ENCODE measurements at places on chromosomes 3 and 15.

GRCh38 chr3:185361920-185362319 lies 1.0 kb upstream of the MAP3K13 start:
- DNase-seq = no peak

DNA sequence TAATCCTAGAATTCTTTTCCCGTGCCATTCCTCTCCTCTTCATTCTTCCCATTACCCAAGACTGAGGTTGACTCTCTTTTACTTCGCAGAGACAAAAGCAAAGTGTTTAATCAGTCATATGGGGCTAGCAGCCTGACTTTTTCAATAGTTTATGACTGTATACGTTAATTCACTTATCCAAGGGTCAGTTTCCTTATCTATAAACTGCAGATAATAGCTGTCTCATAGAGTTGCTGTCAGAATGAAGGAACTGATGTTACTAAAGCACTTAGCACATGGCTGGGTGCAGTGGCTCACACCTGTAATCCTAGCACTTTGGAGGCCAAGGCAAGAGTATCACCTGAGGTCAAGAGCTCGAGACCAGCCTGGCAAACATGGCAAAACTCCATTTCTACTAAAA lies 43.5 kb upstream of the ULK4 start:
- no peak for DNase-seq

DNA sequence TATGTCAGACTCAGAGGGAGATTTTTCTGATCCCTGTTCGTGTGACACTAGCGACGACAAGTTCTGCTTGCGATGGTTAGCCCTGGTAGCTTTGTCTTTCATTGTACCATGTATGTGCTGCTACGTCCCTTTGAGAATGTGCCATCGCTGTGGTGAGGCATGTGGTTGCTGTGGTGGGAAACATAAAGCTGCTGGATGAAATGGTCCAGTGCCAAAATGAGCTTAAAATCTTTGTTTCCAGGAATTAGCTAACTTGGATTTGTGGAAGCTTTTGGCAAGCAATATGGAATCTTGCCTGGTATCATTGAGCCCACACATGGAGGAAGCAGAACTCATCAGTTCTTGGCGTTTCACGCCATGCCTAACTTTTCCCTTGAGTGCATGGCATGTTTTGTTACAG lies 98.8 kb downstream of the SPRED1 start:
- DNase-seq = no peak

DNA sequence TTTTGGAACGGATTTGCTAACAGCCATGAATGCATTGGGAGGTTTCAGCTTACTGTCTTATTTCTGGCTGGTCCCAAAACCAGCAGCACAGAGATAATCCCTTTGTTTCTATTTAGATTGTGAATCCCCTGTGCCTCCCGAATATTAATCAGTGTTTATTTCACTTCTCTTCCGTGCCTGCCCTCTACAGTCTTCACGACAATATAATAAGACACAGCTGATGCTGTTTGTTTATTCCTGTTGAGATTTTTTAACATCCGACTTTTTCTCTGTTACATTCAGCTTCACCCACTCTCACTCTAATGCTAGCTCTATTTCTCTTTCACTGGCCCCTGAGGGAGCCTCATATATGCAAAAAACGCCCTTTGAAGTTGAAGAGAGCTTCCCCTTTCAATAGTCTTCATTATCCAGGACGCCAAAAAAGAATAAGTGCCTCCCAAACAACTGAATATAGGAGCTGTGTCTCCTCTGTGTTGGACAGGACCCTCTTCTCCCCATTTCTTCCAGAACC lies 995.3 kb downstream of the ROBO2 start:
- DNase-seq = no peak

DNA sequence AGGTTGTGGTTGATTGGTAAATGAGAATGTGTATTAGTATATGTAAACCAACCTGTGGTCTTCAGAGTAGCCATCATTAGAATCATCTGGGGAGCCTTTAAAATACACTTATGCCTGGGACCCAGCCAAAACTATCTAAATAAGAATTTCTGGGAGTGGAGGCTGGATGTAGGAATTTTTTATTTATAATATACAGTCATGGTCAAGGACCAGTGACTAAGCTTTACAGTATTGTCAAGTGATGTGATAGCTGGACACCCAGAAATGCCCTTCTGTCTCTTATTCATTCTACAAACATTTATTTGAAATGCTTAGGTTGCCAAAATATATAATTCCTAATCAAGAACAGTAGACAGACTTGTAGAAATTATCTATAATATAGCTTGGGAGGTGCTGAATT lies 132.2 kb downstream of the MBNL1 start:
- no peak for DNase-seq

- DNase-seq = no peak
Observed at GRCh38 chr3:53216723-53217122, 39.1 kb downstream of the TKT start.

DNA sequence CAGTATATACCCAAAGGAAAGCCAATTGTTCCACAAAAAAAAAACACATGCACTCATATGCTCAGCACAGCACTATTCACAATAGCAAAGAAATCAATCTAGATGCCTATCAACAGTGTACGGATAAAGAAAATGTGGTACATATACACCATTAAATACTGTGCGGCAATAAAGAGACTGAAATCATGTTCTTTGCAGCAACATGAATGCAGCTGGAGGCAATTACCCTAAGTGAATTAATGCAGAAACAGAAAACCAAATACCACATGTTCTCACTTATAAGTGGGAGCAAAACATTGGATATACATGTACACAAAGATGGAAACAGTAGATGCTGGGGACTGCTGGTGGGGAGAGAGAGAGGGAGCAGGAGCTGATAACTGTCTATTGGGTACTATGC lies 124.2 kb upstream of the AADACL2 start:
- DNase-seq = no peak

Measured in NCI-H187 treated with DMSO at 0.1 percent for 48 hours (cell line).